ENCODE measurements at places on chromosomes 1 and 21.

DNA sequence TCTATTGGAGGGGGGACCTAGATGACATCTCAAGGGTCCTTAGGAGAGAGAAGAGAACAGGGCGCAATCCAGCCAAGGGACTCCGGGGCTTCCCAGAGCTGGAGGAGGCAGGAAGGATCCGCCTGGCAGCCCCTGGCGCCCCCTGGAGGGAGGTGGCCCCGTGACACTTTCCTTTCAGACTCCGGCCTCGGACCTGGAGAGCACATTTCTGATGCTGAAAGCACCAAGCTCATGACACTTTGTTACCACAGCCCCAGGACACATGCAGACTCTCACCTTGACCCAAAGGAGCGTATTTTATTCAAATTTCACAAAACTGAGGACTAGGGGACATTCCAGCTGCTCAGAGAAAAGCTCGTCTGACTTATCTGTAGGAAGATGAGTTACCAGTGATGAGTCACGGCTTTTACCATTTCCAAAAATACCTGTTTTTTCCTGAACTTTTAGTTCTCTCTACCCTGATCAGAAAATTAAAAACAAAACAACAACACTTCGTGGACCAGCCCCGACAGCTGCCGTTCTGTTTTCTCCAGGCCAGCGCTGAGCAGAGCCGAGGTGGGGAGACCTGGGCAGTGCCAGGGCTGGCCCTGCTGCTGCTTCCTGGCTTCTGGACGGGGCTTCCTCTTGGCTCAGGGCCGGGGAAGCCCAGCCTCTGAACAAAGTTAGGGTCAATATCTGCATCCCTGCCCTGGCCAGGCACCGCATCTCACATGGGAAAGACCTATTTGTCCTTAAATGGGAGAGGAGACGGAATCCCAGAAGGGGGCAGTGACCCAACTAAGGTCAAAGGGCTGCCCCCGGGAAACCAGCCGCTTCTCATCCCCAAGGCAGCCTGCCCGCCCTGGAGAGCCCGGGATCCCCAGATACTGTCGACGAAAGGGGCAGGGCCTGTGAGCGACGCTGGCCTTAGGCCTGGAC, 21.6 kb upstream of the POFUT2 start:
- DNase-seq: peak; percentile 52

DNA sequence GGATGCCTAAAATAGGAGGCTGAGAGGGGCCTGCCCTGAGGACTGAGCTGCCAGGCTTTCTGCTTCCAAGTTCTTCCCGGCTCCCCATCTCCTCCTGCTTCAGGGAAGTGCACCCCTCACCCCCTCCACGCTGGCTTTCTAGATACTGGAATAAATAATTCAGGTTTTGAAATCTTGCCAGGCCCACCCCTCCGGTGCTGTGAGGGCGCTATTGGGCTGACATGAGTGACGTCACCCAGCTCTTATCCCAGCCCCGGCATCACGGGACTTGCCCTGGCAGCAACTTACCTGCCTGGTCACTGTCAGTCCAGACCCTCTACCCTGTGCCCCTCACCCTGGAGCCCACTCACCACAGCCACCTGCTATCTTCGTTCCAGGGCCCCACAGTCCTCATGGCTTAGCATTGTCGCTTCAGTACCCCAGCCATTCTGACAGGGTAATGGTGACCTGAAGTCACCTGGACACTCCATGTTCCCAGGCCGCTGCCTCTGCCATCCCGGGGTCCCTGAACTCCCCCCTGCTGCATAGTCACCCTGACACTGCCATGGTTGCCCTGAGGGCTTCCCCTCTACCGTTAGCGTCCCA, 819 bp upstream of the GPR3 start:
- no peak for DNase-seq

- peak; percentile 86 for DNase-seq
Measured at GRCh38 chr1:24502709-24503058, at the start of gene RCAN3. Gene RCAN3, plus strand, starts transcription at chr1:24502836. Its CDS starts 11,537 bp downstream, at chr1:24514373.

DNA sequence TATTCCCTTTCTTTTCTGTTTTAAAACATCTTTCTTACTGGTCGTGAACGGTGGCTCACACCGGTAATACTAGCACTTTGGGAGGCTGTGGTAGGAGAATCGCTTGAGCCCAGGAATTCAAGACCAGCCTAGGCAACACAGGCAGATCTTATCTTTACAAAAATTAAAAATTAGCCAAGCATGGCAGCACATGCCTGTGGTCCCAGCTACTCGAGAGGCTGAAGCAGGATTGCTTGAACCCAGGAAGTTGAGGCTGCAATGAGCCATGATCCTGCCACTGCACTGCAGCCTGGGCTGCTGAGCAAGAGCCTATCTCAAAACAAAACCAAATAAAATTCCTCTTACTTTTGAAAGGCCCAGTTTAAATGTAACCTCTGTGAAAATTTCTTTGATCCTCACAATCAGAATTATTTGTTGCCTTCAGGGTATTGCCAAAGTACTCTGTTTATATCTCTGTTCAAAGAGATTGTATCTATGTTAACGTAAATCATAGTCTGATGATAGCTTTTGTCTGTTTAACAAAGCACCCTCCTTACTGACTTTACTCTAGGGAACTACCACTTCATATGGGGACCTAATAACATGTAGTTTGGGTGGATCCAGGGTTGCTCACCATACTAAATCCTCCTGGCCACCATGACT, 71.6 kb downstream of the RERE start:
- DNase-seq: no peak
